Stimulated activated CD4-positive, alpha-beta T cell treated with anti-CD3 and anti-CD28 coated beads, Interleukin-15, amount 100 ng/mL, for 1 hour (primary cell): ENCODE measurements at places on chromosomes 3 and 15.

- DNase-seq: no peak
These were observed 37.0 kb downstream of the LDHAL6B start for GRCh38 chr15:59243622-59244021.

GRCh38 chr3:99388780-99389179 lies 249.6 kb upstream of the COL8A1 start:
- DNase-seq: no peak

- DNase-seq: no peak
These were observed 51.5 kb upstream of the GSK3B start for GRCh38 chr3:120145542-120146285.

DNA sequence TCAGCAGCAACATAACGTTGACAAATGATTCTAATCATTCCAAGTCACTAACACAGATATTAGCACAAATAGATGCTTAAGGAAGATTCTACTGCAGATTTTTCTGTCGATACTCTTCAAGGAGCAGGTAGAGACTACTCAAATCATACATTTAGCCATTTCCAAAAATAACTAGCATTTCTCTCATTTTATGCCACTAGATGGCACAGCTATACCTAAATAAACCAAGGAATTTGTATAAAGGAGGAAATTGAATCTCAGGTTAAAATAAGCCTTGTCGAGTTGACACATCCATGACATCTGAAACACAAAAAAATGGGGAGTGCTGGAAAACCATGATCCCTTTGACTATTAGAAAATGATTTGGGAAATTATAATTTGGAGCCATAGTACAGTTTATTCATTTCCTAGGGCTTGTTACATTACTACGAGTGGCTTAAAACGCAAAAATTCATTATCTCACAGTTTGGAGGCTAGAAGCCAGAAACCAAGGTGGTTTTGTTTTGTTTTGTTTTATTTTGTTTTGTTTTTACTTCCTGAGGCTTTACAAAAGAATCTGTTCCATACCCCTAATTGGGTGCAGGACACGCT lies 59.5 kb upstream of the STRIT1 start:
- no peak for DNase-seq

DNA sequence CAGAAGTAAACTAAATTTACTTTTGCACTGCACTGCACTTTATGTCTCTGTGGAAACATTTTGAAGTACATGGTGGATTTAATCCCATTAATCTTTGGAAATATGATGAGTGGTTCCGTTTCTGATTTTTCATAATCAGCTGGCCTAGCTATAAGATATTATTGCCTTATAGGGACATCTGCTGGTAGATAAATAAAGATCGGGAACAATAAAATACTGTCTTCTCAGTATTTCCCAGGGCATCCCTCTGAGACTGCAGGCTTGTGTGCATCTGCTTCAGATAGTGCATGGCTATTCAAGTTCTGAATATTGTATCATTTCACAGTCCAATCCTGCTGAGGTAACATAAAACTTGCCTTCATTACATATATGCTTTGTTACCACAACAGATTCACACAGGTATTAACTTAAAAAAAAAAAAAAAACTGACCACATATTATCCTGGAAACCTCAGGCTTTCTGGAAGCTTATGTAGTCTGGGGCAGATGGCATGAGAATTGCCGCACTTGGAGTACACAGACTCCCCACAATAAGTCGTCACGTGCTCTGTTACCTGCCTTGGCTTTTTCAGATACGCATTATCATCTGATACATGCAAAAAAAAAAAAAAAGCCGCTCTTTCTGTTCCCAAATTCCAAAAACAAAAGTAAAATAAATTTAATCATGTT lies 330.8 kb upstream of the AGTR1 start:
- DNase-seq: no peak
